ENCODE measurements at places on chromosomes 11 and 22.

DNA sequence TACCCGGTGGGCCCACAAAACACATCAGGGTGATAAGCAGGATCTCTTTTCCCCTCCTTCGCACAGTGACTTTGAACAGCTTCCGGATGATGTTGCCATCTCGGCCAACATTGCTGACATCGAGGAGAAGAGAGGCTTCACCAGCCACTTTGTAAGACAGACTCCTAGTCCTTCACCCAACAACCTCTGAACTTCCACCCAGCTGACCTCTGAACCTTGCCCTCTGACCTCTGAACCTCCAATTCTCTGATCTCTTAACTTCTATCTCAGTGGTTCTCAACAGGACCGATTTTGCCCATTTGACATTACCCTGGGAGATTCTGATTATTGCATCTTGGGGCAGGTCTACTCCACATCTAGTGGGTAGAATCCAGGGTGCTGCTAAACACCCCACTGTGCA, 3.2 kb downstream of the NCF4 start:
- DNase-seq, result no peak

DNA sequence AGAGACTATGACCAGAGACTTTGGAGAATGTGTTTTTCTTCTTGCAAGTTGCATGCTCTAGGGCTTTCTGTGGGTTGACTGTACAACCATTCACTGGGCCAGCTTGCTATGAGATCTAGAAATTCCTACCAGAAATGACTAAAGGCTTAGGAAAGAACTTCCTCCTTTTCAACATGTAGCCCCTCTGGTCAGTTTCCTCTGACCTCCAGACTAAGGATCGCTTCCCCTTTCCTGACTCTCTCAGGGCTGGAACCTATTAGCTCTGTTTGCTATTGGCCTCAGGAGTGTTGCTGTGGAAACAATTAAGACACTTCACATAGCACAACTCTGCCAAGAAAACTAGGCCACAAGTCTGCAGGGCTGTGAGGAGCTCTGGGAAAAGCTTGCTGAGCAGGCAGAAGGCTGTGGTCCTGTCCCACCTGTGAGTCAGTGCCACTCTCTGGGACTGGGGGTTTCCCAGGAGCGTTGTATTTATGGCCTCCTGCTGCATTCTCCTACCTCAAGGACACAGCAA, 10.7 kb downstream of the CRY2 start:
- peak; percentile 73 for DNase-seq

DNA sequence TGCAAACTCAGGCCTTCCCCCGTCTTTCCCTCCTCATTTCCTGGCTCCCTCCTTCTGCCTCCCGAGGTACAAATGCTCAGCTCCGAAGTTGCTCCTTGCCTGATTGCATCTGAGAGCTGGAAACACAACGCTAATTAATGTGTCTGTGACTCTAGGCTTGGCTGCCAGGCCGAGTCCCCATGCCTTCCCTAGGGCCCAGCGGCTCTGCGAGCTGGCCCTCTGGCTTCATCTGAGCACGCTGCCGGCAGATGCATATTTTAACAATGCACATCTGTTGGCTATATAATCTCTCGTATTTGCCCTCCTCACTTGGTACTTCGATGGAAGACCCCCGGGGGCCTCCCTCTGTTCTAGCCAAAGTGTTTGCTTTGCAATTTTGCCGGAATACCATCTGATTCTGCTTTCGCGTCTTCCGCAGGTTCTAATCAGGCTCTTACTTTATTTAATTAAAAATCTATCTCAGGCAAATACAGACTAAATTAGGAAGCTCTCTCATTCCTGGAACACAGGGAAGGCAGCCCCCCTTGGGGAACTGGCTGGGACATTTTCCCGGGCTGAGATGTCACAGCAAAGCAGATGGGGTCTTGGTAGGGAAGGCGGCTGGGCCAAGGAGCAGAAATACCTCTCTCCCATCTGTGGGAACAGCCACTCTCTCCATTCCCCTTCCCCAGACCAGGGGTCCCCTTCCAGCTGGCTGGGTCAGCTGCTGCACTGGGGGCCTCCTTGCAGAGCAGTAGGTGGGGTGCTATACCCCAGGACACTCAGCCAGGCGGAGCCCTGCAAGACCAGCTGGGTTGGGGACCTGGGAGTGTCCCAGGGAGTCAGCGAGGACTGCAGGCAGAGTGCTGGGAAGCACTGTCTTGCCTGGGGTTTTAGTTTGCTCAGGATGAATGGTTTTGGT, 162.8 kb downstream of the ST3GAL4 start:
- no peak for DNase-seq

DNA sequence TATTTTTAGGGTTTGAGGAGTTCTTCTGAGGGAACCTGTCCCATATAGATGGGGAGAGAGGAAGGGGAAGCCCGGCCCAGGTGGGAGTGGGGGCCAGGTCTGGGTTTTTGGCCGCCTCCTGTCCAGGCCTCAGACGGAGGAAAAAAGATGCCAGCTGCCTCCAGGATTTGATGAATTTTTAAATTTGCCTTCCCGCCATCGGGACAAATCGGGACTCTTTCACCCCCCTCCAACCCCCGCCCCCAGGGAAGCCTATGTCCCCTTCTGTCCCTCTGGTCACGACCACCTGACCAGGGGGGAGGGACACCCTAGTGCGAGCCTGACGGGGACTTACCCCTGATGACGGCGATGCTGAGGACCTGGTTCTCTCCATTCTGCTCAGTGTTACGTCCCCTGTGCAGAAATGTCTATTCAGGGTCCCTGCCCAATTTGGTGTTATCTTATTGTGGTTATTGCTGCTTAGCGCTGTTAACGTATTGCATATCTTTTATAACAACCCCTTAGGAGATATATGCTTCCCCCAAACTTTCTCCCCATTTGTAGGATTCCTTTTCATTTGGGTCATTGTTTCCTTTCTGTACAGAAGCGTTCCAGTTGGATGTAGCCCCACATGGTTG, 115.9 kb upstream of the GRK3 start:
- DNase-seq, result peak; percentile 36

- DNase-seq, result no peak
These were observed 148.5 kb upstream of the HSD17B12 start for GRCh38 chr11:43532041-43532440.

- peak; percentile 13 for DNase-seq
These were observed 227.6 kb upstream of the CARD18 start for GRCh38 chr11:105367129-105367528.

DNA sequence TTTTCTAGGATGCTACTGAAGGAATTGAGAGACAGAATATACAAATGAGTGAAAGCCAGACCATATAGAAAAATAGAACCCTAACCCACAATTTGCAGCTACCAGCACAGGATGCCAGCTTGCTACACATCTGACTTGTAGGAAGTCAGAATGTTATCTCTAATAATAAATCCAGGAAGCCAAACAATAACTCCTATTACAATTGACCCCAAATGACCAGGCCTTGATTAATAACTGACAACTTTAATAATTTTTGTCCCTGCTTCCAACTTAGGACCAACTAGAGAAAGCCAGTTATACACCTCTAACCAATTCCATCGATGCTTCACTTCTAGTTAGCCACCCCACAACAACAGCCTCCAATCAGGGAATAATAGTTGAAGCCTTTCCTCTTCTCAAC, 193.4 kb downstream of the CASP12 start:
- no peak for DNase-seq

- no peak for DNase-seq
These were observed 2.0 kb downstream of the IGHMBP2 start for GRCh38 chr11:68905421-68906360.

GRCh38 chr11:80596291-80596810, 1155.5 kb upstream of the TENM4 start:
- no peak for DNase-seq

GRCh38 chr11:86678296-86678695, 5.9 kb upstream of the ME3 start:
- DNase-seq, result no peak

DNA sequence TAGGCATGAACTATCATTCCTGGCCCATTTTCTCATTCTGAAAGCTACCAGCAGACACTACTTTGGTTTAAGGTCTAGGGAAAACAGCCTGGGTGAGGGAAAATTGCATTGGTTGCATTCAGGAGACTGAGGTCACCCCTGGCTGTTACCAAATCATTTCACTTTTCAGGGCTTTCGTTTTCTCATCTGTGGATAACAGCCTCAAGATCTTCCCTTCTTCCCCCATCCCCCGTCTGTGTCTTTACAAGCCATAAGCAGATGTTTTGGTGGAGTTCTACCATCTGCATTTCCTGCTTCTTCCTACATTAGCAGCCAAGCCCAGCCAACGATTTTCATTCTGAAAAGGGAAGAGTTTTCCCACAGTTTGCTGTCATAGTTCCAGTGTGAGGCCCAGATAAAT, 130.4 kb downstream of the HIPK3 start:
- no peak for DNase-seq

DNA sequence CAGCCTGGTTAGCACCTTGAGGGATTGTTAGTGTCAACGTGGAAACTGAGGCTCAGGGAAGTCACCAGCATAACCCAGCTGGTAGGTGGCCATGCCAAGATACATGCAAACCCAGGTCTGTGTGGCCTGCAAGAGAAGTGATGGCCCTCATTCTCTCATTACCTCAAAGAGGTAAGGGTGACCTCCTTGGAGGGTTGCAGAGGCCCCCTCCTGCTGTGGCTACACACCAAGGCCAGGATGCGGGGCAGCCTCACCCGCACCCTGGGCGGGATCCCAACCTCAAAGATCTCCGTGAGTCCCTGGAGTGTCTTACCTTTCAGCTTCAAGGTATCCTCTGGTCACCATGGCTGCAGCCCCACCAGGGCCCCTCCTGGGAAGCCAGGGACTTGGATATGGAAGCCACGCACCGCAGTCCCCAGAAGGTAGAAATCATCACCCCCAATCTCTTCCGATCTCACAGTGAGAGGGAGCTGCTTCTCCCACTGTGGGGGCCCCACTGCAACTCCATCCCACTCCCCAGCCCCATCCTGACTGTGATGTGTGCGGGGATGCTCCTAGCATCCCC, 95.4 kb downstream of the MORC2 start:
- DNase-seq, result no peak

- no peak for DNase-seq
These were observed 39.3 kb downstream of the EFCAB6 start for GRCh38 chr22:43772831-43773230.

DNA sequence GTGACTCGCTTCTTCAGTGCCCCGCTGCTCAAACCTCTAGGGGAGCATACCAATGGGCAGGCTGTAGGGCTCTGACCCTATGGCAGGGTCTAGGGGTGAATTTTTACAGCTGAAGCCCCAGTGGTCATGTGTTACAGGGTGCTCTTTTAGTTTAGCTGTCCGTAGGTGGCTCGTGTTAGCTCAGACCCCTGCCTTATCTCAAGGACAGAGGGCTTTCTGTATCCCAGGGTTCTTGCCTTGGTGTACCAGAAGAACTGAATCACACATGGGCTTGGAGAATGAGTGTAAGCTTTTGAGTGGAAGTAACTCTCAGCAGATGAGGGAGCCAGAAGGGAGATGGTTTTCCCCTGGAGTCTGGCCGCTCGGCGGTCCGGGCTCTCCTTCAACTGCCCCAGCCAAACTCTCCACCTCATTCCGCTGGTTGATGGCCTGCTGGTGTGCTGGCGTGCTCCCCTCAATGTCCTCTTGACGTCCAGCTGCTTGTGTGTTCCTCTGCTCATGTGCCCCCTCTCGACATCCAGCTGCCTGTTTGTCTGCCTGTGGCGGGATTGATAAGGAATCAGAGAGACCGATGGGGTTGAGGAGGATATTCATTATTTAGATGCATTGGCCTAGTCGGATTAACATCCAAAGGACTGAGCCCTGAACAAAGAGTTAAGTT, 37.5 kb downstream of the BIRC2 start:
- DNase-seq, result no peak

DNA sequence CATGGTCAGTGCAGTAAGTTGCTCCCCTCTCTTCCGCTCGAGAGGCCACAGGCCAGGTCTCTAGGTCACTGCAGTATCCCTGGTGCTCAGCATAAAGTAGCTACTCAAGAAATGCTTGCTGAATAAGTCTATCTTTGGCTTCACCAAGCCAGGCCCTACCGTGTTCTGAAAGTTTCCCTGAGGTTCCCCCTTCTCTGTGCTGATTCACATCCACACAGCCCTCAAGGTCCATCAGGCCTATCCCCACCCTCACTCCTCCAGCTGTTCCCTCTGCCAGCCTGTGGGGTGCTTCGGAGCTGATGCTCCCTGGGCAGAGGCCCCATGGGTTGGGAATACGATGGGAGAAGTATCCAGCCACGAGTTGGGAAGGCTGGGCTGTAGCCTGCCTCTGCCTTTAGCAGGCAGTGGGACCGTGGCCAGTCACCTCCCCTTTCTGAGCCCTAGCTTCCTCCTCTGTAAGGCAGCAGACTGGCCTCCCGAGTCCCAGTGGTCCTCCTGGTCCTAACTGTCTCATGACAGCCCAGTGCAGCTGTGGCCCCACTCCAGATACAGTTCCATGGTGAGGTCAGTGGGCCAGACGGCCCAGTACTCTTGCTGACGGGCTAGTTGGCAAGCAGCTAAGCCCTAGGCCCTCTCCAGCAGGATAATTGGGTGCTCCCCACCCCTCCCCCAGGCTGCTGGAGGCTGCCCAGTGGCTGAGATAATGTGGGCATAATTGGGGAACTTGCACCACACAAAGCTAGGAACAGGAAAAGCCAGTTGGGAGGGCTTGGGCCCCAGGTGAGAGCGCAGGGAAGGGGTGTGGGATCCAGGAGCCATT, 48.2 kb downstream of the NECTIN1 start:
- no peak for DNase-seq

- DNase-seq, result no peak
These were observed 18.8 kb upstream of the USP47 start for GRCh38 chr11:11822946-11823345.

DNA sequence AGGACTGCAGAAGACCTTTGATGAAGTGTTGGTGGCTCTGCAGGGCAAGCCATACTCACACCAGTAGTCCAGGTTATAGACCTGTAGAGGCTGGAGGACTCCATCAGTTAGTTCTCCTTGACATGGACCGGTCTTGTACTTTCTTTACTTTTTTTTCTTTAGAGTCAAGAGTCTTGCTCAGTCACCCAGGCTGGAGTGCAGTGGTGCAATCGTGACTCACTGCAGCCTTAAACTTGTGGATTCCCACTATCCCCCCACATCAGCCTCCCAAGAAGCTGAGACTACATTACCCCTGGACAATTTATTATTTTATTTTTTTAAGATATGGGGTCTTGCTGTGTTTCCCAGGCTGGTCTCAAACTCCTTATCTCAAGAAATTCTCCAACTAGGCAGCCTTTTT, 49.6 kb upstream of the E2F8 start:
- no peak for DNase-seq

All from cardiac fibroblast (primary cell).